AG20443 (cell line): ENCODE measurements at places on chromosomes 1 and 21.
A peak's percentile ranks its signal among the peaks of the same experiment; 100 is the strongest.

DNA sequence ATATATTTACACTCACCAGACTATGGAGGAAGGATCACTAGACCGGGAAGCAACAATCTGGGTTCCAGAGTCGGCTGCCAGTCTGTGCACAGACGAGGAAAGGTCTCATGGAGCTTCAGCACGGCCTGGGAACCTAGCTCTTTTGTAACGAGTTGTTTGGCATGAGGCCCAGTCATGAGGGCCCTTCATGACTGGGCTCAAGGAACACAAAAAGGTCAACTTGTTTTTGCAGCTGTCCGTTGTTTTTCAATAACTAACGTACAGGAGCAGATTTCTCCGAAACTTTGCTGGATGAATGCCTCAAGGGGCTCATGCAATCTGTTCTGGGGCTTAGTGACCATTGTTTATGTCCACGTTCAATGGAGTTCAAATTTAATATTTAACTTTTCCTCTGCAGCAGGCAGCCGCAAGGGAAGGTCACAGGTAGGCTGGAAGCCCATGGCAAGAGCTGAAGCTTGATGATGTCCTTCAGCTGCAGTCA, 5.9 kb upstream of the STUM start:
- no peak for DNase-seq

DNA sequence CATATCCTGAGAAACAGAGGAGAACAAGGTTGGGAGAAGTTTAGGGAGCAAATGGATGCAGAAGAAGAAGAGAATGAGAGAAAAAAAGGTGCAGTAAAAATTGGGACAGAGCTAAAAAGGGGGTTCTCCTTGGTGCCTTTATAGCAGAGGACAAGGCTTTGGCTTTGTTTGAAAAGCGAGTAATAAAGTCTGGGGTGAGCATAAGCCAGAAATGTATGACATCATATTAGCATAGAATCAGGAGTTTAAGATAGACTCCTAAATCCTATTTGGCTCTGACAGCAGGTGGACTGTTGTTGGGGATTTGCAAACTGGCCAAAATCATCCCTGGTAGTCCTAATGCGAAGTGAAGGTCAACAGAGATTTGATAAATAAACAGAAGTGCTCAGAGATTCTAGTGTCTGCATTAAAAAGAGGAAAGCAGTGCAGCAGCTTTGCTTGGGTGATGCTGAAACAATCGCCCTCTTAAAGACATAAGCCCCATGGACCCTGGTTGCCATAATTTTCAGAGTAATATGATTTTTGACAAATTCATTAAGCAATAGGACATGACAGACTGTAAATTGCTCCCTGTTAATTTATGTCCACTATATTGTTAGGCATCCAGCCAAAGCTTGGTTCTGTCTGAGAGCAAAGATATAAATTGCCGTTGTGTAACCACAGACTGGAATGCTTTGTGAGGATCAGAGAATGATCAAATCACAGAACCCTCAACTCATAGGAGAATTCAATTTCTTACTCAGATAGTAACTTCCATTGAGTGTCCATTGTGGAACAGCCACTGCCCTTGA, 385.0 kb upstream of the NFIA start:
- DNase-seq = no peak

GRCh38 chr1:210597555-210598134, 268.9 kb downstream of the HHAT start:
- DNase-seq = peak; percentile 79

DNA sequence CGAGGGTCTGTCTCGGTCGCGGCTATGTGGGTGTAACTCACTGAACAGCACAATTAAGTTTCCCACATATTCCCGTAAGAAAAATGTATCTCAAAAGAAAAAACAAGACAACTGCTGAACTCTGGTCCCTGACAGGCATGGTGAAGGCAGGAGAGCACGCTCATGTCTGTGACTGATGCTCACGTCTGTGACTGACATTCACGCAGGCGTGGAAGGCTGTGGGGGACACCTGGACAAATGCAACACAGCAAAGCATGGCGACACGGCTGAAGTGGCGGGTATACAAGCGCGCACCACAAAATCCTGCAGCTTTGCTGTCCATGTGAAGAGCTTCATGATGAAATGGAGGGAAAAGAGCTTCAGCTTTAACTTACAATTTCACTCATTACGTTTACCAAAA, 6.0 kb downstream of the PTTG1IP start:
- no peak for DNase-seq

DNA sequence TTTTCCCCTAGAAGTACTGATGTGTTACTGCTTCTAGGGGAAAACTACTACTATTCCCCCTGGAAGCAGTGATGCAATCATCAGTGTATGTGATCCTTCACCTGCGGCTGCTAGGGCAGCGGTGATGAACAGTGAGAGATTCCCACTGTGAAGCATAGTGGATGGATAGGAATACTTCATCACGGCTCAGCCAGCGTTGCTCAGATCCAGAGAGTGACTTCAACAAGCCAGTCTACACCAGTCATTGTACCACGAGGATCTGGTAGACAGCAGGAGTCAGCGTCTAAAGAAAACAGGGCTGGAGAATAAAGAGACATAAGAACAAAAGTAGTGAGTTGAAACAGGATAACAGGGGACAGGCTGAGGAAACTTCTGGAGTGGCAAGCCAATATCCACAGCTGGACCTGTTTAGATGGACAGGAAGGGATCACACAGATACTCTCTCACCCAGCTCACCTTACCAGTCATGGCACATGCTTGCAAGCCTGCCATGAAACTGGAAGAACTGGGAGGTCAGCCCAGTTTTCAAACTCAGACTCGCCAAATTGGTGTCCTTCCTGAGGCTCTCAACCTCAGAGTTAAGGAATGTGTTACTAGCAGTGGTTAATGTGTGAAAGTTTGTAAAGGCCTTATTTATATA, 42.4 kb upstream of the LRRC52 start:
- DNase-seq = no peak

DNA sequence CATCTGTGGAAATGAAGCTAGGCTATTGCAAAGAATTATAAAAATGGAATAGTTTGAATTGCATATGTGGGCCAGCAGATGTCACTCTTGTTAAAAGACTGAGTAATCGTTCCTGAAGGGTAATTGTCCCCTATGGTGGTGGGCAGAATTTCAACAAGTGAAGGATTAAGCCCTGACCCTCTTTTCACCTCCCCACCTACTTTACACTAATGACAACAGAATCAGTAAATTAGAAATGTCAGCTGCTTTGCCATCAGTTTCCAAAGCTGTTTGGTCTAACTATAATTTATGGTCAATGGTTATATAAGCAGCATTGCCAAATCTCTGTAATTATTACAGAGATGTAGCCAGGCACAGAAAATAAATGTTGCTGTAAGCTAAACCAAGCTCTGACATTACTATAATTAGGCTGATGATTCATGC, 898.6 kb downstream of the AMY1C start:
- DNase-seq = peak; percentile 6

- DNase-seq = no peak
Measured at GRCh38 chr1:64100791-64101190, 102.6 kb upstream of the UBE2U start.

DNA sequence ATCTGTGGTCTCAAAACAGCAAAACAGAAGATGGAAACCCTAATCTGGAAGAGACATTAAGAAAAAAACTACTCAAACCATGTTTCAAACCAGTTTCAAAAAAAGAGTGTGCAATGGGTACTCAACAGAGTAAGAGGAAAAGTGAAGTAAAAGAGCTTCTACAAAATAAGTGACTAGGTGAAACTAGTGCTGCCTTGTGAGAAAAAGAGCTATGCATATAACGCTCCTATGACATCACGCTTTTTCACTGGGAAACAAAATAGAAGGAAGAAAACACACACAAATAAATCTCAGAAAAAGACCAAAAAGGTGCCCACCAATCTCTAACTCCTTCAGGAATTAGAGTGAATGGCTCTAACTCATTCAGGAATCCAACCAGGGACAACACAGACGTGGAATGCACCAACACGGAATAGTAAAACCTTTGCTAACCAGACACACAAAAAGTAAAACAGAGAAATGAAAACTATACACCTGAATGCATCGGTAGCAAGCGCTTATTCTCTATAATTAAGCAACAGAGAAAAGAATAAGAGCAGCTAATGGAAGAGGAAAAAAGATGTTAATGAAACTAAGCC, 1.3 kb downstream of the FOXJ3 start:
- no peak for DNase-seq

- no peak for DNase-seq
Measured at GRCh38 chr21:38249696-38250278, 7.0 kb upstream of the KCNJ15 start.

DNA sequence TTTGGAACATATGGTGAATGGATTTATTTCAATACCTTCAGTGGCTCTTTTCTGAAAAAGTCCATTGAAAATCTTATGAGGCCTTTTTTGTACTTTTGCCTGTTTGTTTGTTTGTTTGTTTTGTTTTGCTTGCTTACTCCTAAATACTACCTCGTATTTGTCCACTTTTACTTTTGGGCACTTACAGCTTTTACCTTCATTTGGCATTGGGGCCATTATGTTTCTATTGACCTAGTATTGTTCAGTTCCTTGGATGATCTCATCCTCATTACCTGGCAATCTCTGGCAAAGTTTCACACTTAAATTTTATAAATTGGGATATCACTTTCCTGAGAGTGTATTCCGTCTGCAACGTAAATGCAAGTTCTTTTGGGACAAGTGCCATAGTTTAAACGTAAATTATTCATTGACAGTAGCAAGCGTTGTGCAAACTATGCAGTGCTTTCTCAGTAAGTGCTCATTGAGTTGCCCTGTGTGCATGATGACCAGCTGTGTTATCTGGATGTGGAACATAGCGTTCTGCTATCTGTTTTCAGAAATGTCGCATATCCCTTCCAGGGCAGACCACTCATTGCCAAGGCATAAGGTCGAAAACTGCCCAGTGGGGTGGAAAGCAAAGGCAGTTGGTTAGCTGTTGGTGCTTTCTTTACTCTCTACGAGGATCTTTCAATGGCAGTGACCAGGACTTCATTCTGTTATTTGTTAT, 51.1 kb downstream of the LRRC8D start:
- DNase-seq = no peak

GRCh38 chr1:40197656-40198055, 36.5 kb downstream of the RLF start:
- no peak for DNase-seq

DNA sequence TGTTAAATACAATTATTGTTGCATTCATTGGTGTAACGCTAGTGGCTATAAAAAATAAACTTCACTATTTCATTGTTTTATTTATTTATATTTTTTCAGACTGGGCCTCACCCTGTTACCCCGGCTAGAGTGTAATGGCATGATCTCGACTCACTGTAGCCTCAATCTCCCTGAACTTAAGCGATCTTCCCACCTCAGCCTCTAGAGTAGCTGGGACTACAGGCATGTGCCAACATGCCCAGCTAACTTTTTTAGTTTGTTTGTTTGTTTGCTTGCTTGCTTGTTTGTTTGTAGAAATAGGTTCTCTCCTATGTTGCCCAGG, 387.4 kb upstream of the PTBP2 start:
- DNase-seq = no peak

- no peak for DNase-seq
Measured at GRCh38 chr1:178121883-178122282, 28.0 kb downstream of the RASAL2 start.

DNA sequence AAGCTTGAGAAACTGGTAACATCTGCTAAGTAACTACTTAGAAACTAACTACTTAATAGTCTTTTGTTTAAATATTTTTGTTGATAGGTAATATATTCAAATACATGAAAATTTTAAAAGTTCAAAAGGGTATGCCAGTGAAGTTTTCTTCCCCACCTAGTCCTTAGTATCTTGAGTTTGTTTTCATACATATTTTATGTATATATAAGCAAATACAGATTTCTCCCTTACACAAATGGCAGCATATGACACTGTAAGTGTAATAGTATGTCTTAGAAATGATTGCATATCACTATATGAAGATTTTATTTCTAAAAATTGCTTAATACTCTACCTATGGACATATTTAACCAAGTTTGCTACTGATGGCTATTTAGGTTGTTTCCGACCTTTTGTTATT, 38.9 kb downstream of the MARK1 start:
- no peak for DNase-seq

DNA sequence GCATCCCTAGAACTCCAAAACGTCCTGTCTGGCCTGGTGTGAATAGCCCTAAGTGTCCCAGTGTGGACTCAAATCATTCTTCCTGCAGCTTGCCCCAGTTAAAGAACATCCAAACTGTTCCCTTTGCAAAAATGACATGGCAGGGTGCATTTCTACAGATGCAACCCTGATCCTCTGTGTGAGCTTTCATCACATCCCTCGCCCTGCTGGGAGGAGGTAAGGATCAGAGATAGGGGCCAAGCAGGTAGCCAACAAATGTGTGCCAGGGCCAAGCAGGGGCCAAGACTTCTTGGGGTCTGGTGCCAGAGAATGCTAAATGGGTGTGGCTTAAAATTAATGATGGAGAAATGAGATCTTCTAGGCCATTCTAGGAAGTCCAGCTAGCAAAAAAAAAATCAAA, 27.1 kb upstream of the MPZL1 start:
- no peak for DNase-seq

- DNase-seq = no peak
Measured at GRCh38 chr1:25561421-25562100, 18.2 kb downstream of the LDLRAP1 start.

DNA sequence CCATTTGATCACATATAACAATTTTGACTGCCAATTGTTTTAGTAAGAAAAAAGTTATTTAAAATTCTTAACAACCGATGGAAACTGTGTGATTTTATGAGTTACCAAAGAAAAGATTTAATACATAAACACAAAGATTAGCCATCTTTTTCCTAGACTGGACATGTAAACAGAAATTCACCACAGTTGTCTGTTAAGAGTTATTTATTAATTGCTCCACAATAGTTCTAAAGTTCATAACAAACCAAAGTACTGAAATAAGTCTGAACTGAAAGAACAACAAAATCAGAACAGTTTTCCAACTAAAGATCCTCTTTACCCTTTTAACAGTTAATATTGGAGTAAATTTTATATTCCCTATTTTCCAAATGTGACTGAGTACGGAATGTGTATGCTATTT, 8.6 kb downstream of the ZNF281 start:
- no peak for DNase-seq

- DNase-seq = no peak
Measured at GRCh38 chr21:24716281-24716918, 890.9 kb downstream of the MRPL39 start.

DNA sequence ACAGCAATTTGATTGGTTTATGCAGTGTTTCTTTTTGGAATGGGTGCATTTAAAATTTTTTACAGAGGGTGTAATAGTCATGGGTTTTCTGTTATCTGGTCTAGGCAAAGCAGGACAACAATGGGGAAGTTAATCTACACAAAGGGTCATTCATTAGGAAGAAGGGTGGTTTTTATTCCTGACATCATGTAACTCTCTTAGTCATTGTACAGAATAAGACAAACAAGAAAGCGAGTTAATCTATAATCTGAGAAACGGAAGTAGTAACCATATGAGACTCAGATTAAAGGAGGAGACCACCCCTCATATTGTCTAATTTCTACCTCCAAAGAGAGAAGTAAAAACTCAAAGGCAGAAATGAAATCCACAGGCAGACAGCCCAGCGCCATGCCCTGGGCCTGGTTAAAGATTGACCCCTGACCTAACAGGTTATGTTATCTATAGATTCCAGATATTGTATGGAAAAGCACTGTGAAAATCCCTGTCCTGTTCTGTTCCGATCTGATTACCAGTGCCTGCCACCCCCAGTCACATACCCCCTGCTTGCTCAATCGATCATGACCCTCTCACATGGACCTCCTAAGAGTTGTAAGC, 10.5 kb upstream of the IFI6 start:
- DNase-seq = no peak
